ENCODE measurements at places on chromosomes 1 and 21.

DNA sequence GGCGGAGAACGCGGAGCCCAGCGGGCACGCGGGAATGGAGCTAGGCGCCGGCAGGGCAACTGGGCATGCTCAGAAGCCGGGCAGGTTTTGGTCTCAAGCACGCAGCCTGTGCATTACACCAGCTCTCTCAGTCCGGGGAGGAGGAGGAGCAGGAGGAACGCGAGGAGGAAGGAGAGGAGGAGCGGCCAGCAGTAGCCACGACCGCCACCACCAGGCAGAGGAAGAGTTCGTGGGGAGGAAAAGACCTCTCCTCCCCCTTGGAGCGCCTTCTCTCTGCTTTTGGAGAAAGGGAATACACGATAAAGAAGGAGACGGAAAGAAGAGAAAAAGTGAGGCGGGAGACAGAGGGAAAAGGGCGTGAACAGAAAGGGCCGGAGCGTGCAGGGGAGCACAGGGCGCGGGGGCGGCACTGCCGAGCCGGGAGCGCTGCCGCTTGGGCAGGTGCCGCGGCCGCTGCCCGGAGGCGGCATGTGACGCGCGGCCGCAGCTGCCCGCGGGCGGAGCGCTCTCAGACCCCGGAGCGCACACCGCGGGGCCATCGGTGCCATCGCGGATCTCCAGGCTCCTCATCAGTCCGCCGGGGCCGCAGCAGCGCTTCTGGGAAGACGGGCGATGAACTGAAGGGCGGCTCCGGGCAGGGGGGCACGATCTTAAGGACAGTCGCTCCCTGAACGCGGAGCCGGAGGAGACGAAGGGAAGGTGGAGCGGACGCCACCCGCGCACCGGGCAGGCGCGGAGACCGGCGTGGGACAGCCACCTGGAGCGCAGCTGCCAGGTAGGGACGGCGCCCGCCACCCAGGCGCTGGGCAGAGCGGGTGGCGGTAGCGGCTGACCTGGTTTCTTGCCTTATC lies at the start of gene CHRM3:
Gene CHRM3, plus strand, starts transcription at position 116 of the 851 bp plus-strand sequence. CDS start 520,884 bp downstream, outside the sequence.
- DNase-seq = peak; percentile 49

DNA sequence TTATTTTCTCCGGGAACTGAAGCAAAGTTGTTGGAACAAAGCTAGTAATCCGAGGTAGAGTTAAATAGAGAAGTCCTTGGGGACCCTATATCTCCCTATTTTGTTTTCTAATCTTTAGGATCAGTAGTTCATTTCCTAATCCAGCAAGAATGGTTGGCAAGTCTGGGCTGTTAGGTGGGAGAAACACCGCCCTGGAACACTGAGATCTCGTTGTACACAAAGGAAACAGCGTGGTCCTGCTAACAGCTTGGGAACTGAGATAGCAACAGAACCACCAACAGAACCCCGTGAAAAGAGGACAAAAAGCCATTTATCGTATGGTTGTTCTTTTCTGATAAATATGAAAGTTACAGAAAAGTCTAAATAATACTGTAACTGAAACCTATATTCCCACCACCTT lies 121.9 kb upstream of the CDC42BPA start:
- DNase-seq = no peak

- DNase-seq = no peak
Observed at GRCh38 chr1:235002706-235003300, 125.8 kb downstream of the TOMM20 start.

- no peak for DNase-seq
Observed at GRCh38 chr1:18866846-18867245, 7.4 kb upstream of the TAS1R2 start.

- no peak for DNase-seq
Observed at GRCh38 chr1:99869304-99869703, 19.1 kb downstream of the AGL start.
